ENCODE measurements at places on chromosomes 3 and 15.

- DNase-seq = no peak
Observed at GRCh38 chr15:59570315-59570714, 41.3 kb upstream of the GCNT3 start.

DNA sequence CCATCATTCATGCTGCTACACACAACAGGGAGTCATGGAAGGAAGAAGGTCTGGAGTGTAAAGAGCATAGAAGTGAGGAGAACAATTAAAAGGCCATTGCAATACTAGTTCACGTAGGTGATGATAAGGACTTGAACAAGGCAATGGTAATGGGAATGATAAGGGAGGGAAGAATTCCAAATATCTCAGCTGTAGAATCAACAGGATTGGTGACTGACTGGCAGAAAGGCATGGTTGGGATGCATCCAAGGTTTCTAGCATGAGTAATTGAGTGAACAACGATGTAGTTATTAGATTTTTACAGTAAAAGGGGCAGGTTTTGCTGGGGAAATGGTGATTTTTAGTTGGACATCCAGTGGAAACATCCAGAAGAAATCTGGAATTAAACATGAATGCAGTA is 2.4 kb upstream of the SEC62 start:
- peak; percentile 35 for DNase-seq

GRCh38 chr15:79332824-79333510 is 22.1 kb downstream of the TMED3 start:
- no peak for DNase-seq

- DNase-seq = no peak
Observed at GRCh38 chr15:97728791-97729190, 231.7 kb upstream of the ARRDC4 start.

DNA sequence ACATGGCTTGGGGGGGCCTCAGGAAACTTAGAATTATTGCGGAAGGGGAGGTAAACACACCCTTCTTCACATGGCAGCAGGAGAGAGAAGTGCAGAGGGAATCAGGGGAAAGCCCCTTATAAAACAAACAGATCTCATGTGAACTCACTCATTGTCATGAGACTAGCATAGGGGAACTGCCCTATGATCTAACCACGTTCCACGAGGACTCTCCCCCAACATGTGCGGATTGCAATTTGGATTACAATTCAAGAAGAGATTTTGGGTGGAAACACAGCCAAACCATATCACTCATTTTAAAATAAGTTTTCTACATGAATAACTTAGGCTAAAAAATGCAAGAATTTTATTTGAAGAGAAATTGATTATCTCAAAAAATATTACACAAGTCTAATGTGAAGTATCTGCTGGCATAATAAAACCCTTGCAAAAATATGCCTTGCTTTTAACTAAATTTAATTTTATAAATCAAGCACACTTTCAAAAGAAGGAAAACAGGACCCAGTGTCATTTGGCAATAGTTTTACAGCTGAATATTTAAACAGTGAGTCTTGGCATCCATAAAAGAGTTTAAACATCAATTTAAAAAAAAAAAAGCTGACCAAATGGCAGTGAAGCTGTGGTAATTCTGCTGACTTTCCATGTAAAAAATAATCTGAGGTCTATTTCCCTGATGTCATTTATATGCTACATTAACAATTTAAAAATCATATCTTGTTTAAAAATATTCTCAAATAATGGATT is 1057.2 kb downstream of the NAALADL2 start:
- no peak for DNase-seq
